ENCODE measurements at places on chromosomes 4 and X.

- no peak for DNase-seq
Measured at GRCh38 chr4:81504112-81505003, 32.7 kb upstream of the RASGEF1B start.

- DNase-seq: no peak
Measured at GRCh38 chr4:102308032-102308799, 37.1 kb downstream of the SLC39A8 start.

DNA sequence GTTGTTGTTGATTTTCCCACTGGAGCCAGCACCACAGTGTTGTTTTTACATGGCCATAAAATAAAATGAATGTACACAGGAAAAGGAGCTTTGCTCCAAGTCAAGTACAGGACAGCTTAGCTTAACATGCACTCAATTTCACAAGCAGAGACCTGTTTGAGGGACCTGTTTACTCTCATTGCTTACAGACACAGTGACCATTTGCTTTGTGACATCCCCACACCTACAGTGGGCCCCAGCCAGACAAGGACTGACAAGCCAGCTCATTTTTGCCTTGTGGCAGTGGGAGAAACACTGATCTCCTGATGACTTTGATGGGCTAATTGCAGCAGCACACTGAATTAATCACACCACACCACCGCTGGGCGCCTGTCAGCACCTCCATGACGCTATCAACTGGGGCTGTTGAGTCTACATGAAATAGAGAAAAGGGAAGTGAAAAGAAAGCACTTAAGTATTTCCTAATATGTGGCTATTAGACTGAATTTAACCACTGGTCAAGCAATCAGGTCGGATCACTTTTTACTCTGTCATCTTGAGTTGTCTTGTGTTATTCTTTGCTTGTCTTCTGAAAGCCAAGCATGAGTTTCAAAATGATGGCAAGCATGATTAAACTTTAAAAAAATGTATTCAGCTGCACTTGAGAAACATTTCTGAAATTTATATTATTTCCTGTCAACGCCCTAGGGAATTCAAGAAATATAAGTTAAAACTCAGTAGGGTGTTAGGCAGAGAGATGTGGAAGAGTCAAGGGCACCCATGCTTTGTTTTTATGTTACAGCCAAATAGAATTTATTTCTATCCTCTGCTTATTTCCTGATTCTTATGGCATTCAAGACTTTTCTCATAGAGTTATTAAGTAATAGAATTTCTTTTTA lies 557.7 kb downstream of the RAB28 start:
- no peak for DNase-seq

GRCh38 chr4:153573881-153574802 lies 108.0 kb downstream of the TMEM131L start:
- peak; percentile 29 for DNase-seq

- no peak for DNase-seq
Measured at GRCh38 chr4:32499171-32499570, 1779.0 kb downstream of the PCDH7 start.

GRCh38 chrX:6468706-6469105 lies 66.2 kb downstream of the VCX3A start:
- DNase-seq: no peak

- no peak for DNase-seq
Measured at GRCh38 chrX:91039777-91040176, 394.9 kb upstream of the PABPC5 start.

DNA sequence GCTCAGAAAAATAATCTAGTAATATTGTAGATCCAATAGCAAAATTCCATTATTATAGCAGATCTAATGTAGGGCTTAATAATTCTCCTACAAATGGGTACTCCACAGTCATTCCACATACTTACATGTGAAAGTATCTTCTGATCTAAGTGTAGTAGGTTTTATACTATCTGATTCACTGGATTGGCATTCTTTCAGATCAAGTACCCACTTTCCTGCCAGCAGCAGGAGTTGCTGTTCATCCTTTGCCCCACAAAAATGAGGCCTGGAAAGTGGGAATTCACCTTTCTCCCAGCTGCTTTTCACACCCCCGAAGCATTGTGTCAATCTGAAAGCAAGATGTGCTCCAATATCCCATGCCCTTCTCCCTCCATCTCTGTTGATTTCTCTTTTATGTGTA lies 77.1 kb upstream of the RXFP1 start:
- no peak for DNase-seq

- DNase-seq: no peak
Measured at GRCh38 chr4:118284169-118284568, 68.6 kb downstream of the PRSS12 start.

GRCh38 chrX:15946783-15947580 lies 92.4 kb upstream of the AP1S2 start:
- no peak for DNase-seq

GRCh38 chr4:128354205-128354821 lies 66.7 kb upstream of the PGRMC2 start:
- DNase-seq: no peak

DNA sequence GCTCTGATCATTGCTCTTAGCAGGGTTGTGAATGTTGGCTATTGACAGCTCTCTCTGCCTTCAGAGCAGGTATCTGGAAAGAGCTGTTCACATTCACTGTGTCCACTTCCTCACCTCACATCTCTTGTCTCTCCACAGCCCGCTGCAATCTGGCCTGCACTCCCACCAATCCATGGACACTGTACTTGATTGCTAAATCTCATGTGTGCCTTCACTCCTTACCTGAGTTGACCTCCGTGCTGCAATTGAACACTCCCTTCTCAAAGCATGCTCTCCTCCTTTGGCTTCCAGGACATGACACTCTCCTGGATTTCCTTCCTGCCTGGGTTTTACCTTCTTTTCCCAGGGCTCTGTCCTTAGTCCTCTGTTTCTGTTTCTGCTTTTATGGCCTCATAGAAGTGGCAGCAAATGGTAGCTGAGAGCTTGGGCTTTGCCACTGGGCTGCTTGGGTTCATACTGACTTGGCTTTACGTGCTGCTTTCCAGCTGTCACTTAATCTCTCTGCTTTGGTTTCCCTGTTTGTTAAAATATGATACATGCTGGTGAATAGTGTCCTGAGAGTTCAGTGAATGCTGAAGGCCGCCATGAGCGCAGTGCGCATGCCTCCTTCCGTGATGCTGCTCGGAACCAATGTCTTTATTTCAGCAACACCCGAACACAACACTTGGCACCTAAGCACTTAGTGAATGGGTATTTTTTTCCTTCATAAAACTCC lies 29.5 kb downstream of the DCUN1D4 start:
- no peak for DNase-seq

DNA sequence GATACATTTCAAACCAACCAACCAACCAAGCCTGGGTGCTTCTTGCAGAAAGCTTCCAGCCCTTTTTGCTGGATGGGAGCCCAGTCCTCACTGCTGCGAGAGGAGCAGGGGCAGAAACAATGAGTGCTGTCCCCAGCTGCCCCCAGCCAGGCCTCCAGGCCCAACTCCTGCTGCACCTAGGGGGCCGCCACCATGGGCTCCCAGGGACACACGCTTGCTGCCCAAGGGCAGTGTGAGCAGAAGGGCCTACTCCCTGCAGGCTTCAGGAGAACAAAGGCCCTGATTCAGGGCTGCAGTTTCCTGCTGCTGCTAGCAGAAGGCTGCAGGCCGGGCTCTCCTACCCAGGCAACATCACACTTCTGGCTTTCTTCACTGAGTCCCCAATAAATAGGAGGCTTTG lies 37.7 kb upstream of the ENPP6 start:
- DNase-seq: no peak

DNA sequence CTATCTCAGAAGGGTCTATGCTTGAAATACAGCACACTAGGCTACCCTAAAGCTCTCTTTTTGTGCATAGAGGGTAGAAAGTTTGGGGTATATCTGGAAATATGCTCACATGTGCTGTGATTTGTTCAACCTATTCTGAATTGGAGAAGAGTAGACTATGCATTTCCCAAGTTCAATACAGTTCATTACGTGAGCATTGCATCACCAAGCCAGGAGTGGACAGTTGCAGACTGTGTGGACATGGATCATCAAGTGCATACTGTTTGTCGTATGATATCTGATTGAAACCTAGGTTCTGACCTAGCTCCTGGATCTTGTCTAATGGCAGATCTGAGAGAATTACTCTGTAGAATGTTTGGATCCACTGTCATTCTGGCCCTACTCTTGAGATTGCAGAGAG lies 161.1 kb downstream of the FRAS1 start:
- DNase-seq: no peak

GRCh38 chrX:12984603-12985319 lies 9.9 kb downstream of the TMSB4X start:
- DNase-seq: no peak

DNA sequence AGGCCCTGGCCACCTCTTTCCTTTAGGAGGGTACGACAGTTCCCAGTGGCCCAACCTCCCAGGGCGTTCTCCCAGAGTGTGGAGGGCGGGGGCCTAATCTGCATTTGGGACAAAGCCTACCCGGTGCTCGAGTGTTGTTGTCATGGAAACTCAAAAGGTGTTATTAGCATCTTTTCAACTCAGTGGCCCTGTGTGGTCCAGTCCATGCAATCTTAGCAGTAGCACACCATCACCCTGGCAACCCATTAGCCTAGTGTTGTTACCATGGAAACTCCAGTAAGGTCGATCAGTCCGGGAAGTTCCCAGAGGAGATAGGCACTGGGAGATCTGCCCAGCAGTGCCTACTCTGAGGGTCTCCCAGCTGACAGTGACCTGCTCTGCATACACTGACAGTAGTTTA lies 20.2 kb downstream of the APLN start:
- DNase-seq: no peak

DNA sequence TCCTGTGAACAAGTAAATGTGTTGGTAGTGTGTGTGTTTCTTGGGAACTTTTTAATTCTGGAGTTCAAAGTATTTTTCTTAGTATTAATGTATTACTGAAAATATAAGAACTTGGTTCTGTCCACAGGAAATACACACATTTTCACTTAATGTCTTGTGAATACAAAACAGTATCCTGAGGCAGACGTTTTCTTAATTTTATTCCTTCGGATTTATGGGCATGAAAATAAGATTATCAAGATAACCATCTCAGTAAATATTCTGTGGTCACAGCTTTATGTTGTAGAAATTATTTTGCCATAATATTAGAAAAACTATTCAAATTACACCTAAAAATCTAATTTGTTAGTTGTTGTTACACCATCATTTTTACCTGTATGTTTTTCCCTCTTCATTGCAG lies 29.8 kb downstream of the NFKB1 start:
- DNase-seq: no peak

- DNase-seq: no peak
Measured at GRCh38 chr4:38979511-38980230, 52.5 kb downstream of the TMEM156 start.

GRCh38 chr4:73539386-73539785 lies 57.8 kb downstream of the AFM start:
- no peak for DNase-seq

- no peak for DNase-seq
Measured at GRCh38 chr4:12615822-12616221, 868.3 kb downstream of the RAB28 start.

DNA sequence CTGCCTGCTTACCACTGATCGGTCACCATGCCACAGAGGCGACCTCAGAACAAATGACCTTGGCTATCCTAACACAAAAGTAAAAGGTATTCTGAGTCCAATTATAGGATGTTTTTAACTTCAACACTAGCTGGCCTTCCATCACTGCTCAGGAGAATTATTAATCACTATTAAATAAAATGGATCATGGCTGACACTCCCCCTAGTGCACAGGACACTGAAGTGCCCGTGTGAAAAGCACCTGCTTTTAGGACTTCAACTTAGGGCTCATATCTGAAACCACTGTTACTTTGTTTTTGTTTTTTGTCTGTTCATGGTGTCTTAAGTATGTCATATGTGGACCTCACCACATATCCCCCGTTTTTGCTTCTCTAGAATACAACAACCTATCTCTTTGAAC lies 33.9 kb downstream of the STX18 start:
- no peak for DNase-seq

DNA sequence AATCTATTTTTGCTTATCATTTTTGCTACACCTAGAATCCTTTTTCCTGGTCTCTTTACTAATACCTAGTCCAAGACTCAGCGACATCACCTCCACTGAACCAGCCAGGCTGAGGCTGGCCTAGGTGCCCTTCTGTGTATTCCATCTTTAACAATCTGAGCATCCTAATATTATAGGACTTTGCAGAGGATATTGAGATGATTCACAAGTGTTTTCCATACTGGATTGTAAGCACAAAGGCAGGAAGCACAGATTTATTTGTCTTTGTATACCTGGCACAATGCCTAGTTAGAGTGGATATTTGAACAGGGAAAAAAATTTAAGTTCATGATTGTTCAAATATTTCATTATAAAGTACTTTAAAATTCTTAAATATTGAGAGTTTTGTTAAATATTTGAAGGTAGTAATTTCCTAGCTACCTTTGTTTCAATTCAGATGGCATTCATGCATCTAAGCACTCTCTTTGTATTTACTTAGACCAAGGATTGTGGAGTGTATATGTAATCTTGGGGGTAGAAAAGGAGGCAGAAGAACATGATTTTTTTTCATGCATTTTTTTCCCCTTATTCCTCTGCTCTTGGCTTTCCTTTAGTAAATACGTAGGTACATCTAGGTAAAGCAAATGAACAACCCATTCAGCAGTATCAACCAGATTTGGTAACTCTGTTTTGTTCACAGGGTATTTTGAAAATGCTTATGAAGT lies 18.4 kb downstream of the SMARCA5 start:
- DNase-seq: no peak

DNA sequence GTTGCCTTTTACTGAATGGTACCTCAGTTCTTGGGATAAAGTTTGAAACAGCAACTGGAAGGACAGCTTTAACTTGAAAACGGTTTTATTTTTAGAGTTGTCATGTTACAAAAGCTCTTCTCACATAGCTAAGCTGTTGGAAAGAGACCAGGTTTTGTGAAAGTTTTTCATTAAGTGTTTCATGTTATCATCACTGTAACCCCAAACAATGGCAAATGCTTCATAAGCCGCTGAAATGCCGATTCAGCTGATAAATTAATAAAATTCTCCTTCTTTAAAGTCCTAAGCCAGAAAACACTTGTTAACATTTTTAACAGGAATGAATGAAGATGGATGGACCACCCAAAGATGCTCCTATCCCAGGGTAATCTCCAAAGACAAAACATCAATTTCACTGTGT lies 76.1 kb upstream of the IRF2 start:
- no peak for DNase-seq

GRCh38 chr4:73662709-73663546 lies 42.7 kb upstream of the RASSF6 start:
- no peak for DNase-seq

- DNase-seq: no peak
Measured at GRCh38 chrX:44570522-44570921, 27.9 kb upstream of the FUNDC1 start.

GRCh38 chrX:97482666-97483300 lies 599.1 kb downstream of the RPA4 start:
- DNase-seq: no peak

DNA sequence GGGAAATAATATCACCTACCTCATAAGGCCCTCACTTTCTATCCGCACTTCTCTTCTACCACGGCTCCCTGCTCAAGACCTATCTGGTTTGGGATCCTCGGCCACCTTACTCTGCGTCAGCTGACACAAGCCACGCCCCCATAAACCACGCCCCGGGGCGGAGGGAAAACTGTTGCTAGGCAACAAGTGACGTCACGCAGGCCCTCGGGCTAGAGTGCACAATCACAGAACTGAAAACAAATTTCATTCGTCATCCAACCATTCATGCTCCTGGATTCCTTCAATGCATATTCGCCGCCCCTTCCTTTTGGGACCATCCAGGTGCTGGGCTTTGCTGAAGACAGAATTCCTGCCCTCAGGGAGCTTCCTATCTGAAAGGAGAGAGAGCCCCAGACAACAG lies 66.3 kb downstream of the SMC1A start:
- DNase-seq: no peak
